IgD-negative memory B cell (primary cell): ENCODE measurements at places on chromosomes 16 and 17. TPM values are rescaled to one million over a fixed set of nuclear protein-coding genes. Genes with fewer than 3 reads are reported as not detected.

Gene LRRC46
- polyA plus RNA-seq, result 0.90 TPM

Gene OSGIN1
- 0.46 TPM for polyA plus RNA-seq

Gene SLC2A4
- not detected for polyA plus RNA-seq

Gene KCNG4
- not detected for polyA plus RNA-seq

Gene AOC2
- not detected for polyA plus RNA-seq

Gene SPNS3
- polyA plus RNA-seq, result 0.94 TPM
